ENCODE measurements at places on chromosomes 3 and 15.
A peak's percentile ranks its signal among the peaks of the same experiment; 100 is the strongest.

DNA sequence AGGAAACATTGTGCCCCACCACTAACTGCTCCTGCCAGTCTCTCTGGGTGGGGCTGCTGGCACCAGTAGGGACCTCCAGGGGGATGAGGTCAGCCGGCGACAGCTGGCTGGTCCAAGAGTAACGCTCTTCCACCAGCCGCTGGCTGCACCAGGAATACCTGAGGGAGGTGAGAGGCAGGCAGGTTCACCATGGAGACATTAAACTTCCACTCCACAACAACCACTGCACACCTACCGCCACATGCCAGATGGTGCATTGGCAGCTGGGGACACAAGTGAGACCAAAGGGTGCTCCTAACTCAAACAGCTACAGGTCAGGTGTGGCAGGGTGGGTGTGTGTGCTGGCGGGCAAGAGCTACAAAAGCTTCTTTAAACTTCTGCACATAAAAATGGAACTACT, 4.5 kb downstream of the POLG start:
- no peak for DNase-seq

- no peak for DNase-seq
These were observed 88.7 kb upstream of the MRPL3 start for GRCh38 chr3:131591394-131592014.

DNA sequence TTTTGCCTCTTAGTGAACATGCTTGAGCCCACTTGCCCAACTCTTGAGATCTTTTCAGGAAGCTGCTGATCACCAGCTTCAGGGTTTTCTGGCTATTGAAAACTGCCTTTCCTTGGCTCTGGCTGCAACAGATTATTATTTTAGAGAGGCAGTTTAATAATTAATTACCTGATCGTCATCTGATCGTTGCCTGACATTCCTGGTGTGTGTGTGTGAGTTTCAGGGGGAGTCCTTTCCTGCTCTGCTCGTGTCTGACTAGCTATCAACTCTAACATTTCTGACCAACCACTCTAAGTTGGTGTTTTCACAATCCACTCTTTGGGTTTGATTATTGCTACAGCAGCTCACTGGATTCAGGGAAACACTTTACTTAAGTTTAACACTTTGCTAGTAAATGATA, 84.3 kb upstream of the SPATA16 start:
- no peak for DNase-seq

DNA sequence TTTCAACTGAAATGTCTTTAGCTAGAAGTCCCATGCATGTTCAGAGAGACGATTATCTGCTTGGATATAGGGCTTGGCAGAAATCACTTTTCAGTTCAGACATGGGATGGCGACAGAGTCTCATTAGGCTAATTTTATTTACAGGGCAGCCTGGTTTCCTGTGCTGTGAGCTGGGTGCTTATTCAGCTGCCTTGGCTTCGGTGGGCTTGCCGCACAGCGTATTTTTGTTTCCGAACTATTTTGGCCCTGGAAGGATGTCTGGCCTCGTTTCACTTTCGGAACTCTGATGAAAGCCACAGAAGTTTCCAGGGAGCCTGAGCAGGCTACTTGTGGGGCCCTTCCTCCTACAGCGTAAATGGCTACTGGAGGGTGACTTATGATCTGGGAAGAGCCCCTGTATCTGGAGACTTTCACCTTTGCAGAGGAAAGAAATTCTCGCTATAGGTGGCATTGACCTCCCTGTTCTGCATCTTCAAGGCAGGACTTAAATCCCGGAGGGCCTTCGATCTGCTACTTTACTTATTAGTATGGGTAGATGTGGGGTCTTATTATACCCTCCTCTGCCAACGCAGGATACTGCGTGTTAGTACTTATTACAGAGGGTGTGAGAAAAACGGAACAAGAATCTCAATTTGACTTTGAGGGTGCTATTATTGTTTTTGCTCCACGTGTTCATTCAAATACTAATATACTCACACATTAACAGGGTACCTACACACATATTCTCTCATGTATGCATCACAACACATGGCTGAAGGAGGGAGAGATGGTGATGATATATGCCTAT, 364.0 kb upstream of the RBMS3 start:
- no peak for DNase-seq

DNA sequence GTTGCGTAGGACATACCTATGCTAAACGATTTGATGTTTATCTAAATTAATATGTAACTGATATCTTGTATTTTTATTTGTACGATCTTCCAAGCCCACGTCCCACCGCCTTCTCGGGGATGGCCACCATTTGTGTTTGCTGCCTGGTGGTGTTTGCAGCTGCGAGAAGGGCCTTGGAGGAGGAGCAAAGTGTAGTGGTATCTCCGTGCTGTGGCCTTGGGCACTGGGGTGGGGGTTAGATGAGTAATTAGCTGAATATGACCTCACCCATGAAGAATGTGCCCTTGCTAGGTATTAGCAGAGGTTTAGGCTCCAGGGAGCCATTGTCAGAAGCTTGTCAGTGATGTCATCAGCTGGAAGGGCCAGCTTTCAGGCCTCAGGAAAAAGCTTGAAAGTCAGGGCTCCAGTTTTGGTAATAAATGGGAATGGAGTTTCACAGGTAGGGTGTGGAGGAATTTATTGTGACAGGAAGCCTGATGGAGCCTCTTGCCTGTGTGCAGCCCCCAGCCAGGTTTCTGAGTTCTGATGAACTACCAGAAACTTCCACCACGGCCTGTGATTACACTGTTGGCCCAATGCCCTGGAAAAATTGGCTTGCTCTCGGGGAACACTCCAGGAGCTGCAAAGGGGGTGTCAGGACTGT, 41.0 kb downstream of the FLNB start:
- peak; percentile 52 for DNase-seq

GRCh38 chr3:170397685-170398084, 21.0 kb upstream of the CLDN11 start:
- no peak for DNase-seq

DNA sequence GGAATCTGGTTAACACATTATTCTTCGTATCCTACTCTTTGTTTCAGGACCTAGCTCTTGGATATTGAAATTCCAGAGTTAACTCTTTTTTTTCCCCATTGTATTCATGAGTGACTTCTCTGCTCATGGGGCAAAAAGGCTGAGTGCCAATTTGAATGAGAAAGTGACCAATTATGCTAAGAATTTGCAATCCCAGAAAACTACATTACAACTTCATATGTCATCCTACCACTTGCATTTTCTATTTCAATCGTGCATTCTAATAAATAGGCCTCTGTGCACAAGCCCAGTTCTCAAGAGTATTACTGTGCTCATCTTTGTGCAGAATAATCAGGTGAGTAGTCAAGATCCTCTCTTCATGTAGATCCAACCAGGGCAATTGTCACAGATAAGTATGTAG, 537.8 kb downstream of the OTOL1 start:
- DNase-seq, result no peak

DNA sequence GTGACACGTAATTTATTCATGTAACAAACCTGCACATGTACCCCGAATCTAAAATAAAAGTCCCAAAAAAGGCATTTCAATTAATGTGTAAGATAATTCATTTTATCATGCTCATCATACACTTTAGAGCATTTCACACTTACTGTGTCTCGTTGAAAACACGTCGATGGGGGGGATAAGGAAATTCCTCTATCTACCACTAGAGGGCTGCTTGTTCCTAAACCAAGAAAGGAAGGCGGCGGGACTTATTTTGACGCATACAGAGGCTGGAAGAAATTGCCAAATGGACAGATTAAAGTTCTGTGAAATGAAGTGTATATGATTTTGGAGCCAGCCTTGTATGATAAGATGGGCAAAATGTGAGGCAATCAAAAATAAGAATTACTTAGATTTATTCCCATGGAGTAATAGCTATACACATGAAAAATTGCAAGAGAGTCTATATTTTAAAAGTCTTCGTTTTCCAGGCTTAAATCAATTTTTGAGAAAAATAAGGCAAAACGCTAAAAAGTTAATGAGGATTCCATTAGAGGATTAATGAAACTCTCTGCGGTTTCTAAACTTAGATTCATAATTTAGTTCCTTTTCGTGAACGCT, 346.8 kb downstream of the CNTN3 start:
- no peak for DNase-seq

GRCh38 chr15:43249699-43250203, 17.0 kb downstream of the TGM5 start:
- DNase-seq, result no peak

DNA sequence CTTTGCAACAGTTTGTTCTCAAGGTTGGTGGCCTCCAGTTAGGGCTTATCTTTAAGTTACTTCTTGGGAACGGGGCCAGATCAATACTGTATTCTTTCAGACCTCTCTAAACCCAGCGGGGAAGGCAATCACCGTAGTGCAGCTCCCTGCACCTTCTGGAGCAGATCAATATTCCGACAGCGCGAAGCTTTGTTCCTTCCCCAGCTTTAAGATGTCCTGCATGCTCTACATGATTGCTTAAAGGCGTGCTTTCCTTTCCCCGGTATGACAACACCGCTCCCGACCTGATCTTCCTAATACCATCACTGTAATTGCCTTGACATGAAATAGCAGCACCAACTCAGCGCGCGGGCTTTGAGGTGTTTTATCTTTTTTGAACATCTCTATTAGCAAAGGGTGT, 755.2 kb downstream of the NR2F2 start:
- peak; percentile 27 for DNase-seq

GRCh38 chr3:48898383-48899234, at the start of gene SLC25A20:
Gene SLC25A20, minus strand, starts transcription at chr3:48898882. Its CDS starts 88 bp downstream, at chr3:48898794.
- peak; percentile 75 for DNase-seq

DNA sequence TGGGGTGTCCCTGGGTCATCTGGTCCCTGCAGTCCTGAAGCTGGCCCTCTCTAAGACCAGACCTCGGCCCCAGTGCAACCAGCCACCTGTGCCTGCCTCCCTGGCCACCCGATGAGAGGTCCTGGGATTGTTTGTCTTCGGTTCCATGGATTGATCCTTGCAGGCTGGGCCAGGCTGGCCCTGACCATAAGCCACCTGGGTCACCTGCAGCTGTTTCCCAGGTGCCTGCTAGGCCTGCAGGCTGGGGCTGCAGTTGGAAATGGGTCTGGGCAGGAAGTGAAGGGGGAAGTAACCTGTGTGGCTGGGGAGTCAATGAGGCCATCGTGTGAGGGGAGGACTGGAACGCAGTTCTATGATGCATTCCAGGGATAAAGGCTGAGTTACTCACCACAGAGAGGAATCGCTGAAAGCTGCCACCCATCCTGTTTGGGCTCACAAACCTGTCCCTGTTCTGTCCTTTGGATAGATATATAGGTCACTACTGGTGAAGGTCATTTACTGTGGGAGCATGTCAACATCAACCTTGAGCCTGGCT, 30.9 kb upstream of the VPS8 start:
- DNase-seq, result no peak
